SK-N-SH (cell line): ENCODE measurements at places on chromosomes 1 and 21.

DNA sequence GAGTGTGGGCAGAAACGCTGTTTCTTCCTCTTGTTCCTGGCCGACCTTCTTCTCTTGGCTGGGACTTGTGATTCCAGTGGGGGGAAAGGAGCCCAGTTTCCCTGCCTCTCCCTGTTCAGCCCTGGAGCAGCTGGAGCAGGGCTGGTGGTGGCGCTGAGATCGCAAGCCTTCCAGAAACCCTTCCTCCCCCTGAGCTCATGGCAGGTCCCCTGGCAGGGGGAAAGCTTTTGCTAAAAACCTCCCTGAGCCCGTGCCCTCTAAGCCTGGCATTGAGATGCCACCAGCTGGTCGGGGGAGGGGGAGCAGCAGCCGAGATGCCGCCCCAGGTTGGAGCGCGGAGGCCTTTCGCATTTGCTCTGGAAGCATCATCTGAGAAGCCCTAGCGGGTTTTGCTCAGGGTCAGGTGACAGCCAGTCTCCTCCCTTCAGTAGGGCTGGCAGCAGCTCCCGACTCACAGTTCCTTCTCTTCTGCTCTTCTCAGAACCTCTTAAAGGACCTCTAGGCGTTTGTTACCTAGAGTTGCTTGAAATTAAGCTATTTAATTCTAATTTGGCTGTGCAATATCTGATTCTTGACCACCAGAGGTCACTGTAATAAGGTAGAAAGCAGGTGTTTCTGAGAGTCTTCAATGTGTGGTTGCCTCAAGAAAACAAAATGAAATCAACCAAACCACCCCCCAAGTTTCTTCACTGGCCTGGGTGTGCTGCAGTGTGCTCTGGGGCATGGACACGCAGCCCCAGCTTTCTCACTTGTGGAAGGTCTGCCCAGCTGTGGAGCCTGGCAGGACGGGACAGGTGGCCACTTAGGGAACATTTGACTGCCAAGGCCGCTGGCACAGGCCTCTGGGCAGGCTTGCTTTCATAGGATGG lies 257.3 kb downstream of the CAMTA1 start:
- DNase-seq, result peak; percentile 59

DNA sequence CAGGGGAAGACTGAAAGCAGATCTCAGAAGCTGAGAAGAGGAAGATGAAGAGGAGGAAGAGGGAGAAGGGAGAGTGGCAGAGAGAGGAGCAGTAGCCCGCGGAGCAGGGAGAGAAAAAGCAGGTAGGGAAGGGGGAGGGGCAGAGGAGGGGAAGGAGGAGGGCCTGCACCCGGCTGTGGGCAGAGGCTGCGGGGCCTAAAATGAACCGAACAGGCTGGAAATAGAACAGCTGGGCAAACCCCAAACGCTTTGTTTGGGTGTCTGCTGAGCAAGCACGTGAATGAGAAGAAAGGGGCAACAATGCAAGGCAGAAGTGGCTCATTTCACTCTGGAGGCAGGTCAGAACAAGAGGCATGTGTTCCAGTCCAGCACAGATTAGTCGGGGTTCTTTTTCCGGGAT lies 33.5 kb downstream of the KCNC4 start:
- no peak for DNase-seq

DNA sequence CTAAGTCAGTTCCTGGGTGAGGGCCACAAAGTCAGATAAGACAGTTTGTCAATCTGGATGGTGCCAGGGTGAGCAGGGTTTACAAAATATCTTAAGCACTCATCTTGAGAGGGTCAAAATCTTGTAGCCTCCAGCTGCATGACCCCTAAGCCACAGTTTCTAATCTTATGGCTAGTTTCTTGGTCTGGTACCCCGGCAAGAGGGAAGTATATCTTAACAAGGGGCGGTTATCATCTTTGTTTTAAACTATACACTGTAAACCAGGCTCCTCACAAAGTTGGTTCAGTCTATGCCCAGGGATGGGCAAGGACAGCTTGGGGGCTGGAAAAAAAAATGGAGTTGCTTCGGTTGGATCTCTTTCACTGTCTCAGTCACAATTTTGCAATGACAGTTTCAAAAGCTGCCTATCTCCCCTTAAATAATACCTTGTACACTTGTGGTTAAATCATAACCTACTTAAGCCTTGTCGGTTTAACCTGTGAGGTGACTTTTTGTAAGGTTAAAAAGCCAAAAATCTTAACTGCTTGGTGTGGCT lies 7.8 kb upstream of the CD46 start:
- DNase-seq, result no peak

DNA sequence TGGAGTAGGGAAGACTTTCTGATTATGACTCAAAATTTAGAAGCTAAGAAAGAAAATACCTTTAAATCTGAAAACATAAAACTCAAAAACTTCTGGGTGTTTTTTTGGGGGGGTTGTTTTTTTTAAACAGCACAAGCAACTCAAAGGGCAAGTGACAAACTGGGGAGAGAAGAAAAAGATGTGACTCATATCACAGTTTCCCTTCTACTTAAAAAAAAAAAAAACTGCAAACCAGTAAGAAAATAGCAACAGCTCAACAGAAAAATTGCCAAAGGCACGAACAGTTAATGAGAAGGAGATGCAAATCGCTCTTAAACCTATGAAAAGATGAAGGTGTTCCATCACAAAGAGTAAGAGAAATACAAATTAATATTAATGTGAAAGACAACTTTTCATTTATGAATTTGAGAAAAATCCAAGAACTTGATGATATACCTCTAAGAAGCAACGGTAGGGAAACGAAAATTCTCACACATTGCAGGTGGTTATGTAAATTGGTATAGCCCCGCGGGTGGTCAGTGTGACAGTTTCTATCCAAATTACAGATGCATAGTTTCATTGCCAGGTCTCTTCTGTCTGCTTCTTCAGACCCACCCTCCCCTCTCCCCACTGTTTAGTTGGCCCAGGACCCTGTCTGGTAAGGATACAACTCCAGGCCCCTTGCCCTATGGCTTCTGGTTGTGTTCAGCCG lies 9.0 kb downstream of the IFNAR2 start:
- no peak for DNase-seq

DNA sequence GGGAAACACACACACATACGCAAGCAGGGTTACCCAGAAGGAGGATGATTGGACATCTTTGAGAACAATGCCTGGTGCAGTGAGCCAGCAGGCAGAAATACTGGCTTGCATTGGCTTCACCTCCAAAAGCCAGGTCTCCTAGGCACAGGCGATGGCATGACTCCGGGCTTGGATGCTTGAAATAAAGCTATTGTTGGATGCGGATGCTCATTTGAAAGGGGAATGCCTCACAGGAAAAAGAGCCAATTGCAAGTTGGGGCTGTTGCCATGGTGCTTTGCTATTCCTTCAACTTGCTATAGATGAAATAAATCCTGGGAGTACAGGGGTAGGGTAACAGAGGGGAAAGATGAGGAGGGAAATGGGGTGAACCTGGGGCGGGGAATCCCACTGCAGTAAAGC lies 180.7 kb upstream of the SGIP1 start:
- DNase-seq, result no peak
